NCI-H2171 treated with DMSO at 0.1 percent for 48 hours (cell line): ENCODE measurements at places on chromosomes 12 and 14.

DNA sequence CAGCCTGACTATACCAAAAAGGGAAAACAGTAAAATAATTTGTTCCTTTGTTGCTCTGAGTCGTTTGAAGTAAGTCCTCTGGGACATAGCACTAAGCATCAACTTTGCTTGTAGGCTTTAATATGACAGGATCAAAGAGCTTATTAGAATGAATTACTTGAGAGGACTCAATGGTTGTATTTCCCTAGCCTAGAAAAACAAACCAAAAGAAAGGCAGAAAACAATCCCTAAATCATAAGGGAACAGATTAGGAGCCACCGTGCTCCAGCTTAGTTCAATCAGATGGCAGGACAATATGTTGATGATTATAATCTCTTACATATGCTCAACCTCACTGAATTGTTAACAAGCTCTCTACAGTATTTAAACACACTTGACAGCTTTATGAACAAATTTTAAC, 988.4 kb downstream of the FLRT2 start:
- DNase-seq, result peak; percentile 30

DNA sequence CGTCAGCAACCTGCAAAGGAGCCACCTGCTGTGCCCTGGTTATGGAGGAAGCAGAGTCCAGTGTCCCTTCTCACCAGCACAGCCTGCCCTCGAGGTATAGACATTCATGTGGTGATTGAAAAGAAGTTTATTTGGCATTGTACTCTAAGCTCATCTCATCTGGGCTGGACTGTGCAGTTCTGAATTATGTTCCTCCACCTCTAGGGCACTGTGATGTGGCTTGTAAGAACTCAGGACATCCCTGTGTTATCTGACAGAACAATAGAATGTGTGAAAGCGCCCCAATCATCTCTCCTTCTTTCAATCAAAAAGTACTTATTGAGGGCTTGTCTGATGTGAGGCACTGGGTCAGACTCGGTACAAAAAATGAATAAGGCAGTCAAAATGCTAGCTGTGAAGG, 140.1 kb downstream of the DHRS2 start:
- no peak for DNase-seq

DNA sequence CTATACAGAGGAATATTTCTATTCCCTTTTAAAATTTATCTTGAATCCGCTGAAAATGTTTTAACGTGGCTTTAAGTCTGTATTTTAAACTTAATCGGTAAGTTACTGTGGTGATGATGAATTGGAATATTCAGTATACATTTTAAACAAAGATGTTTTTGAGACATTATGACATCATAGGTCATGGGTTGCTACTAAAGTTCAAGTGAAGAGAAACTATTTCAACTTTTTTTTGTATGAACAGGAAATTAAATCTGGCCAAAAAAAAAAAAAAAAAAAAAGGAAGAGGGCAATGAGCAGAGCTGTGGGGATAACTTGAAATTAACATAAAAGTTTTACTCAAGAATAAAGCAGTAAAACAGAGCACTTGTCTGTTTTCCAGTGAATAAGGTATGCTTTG, 109.0 kb downstream of the PLEKHA5 start:
- DNase-seq, result no peak

- no peak for DNase-seq
These were observed 2.5 kb upstream of the UTP20 start for GRCh38 chr12:101277443-101277842.

- DNase-seq, result no peak
These were observed 51.2 kb upstream of the TMPO start for GRCh38 chr12:98464190-98464589.
